Chondrocyte (in vitro differentiated cells): ENCODE measurements at places on chromosomes 2 and 18.

DNA sequence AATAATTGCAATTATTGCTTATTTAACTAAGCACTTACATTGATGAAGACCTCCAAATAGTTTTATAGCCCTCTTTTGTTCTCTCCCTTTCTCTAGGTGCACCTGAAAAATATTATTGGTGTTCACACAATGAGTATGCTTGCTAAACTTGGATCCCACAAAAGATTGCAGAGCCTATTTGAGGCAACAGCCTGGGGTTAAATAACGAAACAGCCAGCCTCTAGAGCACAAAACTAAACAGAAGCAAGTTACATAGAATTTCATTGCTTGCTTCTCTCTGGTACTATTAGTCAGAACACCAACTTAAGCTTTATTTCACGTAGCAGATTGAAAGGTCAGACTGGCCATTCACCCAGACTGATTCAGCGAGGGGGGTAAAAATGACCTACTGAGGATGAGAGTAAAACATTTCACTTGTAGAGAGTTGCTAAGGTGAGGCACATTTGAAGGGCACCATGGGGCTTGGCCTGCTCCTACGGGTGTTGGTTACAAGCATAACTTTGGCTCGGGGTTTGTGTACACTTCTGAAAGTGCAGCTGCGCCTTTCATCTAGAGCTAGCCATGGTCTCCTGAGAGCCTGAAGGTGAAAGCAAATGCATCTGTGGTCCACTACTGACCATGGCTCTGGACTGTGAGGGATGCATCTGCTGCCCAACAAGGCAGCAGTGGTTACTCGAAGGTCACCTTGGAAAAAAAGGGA, 225.1 kb upstream of the LRRTM1 start:
- no peak for DNase-seq

GRCh38 chr2:220147161-220148038, 520.0 kb downstream of the SLC4A3 start:
- no peak for DNase-seq

DNA sequence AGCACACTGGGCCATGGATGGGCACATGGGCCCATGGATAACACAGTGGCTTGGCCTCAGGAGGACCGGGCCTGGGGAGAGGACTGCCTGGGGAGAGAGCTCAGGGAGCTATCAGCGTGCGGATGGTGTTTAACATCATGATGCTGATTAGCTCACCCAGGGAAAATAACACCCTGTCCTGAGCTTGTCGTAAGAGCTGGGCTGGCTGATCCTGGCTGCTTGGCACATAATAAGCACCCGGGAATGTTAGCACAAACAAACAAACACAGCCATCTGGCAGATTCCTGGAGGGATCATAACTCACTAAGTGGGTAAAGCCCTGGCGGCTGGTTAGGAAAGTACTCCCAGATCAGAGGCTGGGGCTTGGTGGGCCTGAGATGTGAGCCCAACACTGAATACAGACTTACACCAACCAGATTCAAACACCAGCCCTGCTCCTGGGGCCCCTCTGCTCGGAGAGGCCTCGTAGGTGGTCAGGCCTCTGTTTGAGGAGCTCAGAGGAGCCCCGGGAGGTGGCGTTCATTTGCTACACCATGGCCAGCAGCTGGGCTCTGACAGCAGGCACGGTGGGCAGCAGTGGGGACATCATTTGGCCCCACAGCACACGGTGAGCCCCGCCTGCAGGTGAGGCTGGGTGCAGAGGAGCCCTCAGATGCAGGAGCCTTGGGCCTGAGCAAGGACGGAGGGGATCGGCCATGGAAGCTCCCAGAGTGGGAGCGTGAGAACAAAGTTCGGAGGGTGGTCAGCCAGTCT, 193.4 kb upstream of the HDAC4 start:
- DNase-seq, result peak; percentile 68

- no peak for DNase-seq
These were observed 76.8 kb downstream of the ALPK2 start for GRCh38 chr18:58552057-58552461.

GRCh38 chr2:38370664-38371063, 6.4 kb downstream of the ATL2 start:
- DNase-seq, result no peak

DNA sequence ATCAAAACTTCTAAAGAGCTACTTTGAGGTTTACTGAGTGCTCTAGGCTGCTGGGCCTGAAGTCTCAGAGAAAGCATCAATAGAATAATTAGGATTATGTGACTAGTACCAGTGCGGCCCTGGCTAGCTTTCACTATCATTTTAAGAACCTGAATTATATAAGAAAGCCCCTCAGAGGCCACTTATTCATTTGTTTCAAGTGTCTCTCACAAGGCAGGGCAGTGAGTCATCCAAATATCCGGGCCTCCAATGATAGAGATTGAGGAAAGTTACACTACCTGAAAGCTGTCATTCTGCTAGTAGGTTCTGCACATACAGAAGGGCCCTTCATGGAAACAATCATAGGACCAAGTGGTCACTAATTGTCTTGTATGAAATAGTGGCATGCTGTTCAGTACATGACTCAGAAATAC, 193.1 kb downstream of the L3MBTL4 start:
- no peak for DNase-seq

DNA sequence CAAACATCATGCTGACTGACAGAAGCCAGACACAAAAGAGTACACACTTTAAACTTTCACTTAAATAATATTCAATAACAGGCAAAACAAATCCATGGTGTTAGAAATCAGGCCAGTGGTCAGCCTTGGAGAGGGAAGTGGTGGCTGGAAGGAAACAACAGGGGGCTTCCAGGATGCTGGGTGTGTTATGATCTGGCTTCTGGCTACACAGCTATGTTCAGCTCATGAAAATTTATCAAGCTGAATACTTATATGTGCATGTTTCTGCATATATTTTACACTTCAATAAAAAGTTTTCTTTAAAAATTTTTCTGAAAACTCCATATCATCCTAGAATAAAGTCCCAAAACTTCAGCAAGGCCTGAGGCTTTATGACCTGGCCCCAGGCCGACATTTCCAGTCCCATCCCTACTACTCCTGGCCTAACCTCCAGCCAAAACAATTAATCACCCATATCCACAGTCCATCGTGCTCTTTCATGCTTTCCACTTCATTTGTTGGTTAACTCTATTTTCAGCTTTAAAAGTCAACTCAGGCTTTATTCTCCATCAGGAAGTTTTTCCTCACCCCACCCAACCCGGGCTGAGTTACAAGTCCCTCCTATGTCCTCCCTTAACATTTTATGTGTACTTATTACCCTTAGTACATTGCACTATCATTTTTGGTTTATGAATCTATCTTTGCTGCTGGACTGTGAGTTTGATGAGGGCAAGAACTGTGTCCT, 27.9 kb upstream of the SPTBN1 start:
- no peak for DNase-seq

DNA sequence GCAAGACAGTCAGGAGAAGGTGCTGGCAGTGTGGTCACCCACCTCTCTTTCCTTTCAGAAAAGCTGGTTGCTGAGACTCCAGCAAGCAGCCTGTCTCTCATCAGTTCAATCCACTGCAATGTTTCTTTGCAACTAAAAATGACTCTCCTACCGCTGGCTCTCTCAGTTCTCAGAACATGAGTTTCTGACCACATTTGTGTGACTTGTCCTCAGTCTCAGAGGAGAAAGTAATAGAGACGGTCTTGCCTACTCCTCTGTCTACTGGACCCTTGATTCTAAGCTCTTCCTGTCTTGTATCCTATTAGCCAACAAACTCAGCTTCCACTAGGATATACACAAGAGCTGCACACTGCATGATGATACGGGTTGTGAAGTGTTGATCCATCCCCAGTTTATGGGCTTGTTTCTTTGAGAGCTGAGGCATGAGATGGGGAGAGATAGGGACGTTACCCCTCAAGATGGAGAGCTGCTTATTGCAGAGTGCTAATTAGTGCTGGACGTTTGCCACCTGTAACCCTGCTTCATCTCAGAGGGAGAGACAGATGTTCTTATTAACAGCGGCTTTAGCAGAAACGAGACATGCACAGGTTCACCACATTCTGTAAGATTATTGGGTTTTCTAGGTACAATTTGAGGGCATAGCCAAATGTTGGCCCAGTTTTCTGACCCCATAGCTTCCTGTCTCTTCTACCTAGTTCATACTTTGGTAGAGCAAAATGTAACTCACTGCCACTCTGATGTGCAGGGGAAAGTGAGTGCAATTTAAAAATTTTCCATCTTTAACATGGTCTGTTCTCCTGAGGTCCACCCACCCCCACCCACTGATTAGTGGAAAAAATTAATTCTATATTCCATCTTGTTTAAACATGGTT, 32.4 kb upstream of the YWHAQ start:
- DNase-seq, result no peak

DNA sequence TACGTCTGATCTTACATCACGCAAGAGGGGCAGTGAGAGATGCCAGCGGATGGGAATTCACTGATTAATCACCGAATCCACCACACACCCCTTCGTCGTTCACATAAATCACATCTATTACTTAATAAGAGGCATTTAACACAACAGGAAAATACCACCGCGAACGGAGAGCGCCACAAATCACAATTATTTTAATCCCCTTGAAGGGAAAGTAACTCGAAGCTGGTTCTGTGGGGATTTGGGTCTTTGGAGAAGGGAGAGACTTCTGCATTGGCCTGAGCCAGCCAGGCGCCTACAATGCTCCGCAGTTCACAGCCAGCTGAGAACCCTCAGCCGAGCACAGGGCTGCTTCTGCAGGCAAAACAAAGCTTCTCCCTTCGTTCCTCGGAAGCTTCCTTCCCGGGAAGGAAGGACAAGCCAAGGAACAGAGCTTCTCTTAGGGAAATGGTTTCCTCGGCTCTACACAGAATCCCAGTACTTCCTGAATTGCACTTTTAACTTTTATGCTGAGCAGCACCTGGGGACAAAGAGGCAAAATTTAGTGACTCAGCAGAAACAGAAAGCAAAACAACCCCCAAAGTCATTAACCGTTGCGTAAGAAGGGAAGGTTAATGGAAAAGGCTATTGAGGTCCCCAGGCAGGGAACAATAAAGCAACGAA, at the start of gene LRP1B:
Gene LRP1B (minus strand): TSS at position 7 of the 660 bp plus-strand sequence. CDS start 287 bp downstream, outside the sequence.
- no peak for DNase-seq

DNA sequence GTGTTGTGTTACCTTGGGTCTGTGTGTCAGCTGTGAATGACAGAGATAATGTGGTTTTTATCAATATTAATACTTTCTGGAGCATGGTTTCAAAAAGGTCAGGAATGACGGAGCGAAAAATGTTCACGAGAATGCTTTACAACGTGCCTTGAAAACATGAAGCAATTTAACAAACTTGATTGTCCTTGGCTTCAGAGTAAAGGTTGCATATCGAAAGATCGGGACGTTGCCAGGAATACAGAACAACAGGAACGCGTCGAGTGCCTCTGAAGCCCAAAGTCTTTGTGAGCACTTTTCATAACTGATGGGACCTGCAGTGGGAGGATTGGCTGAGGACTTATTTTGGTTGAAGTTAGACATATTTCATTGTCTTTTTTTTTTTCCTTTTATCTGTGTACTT, 206.1 kb downstream of the ZNF407 start:
- DNase-seq, result no peak

DNA sequence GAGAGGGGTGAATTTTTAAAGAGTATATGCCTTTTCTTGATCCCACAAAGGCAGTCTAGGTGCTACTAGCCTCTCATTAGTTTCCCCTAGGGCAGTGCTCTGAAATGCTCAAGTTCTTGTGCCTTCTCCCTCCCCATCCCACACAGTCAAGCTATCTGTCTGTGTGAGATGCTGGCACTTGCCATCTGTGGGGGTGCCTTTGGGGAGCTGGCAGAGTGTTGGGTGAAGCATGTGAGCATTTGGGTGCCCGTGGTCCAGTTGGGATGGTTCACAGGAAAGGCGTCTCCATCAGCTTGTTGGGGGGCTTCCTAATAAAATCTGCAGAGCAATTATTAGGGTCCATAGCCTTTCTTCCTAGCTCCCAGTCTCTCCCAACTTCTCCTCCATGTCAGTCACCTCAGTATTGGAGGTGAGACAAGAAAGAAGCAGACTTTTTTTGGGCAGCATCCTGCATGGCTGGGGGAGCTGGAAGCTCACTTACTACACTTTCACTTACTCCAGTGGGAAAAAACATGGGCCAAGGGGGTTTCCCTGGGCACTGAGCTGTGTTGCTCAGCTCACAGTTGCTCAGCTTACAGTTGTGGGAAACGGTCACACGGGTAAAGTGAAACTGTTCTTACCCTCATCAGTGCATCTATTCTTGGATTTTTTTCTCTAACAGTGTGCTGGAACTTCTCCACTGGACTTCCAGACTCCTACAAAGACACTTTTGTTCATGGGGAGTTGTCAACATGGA, 29.3 kb downstream of the COLEC11 start:
- DNase-seq, result no peak

DNA sequence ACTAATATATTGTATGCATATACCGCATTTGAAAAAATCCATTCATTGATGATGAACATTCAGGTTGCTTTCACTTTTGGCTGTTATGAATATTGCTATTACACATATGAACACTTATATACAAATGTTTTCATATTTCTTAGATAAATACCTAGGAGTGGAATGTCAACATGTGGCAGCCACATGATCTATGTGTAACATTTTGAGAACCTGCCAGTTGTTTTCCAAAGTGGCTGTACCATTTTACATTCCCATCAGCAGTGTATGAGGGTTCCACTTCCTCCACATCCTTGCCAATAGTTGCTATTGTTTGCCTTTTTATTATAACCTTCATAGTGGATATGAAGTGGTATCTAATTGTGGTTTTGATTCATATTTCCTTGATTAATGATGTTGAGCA, 40.5 kb downstream of the CCDC85A start:
- no peak for DNase-seq

DNA sequence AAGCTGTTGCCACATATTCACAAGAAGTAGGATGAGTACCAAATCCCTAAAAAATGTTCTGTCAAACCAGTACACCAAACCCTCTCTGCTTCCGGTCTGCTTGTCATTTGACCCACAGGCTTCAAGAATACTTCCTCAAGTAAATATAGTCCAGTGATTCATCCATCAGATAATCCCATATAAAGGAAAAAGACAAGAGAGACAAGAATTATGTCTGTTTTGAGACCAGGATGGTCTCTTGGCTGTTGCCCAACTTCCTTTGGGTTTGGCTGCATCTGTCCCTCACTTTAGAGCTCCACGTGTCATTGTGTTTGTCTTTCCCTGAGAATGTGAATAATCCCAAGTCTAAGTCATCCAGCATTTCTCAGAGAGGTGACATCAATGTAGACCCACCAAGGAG, 91.5 kb upstream of the NRP2 start:
- no peak for DNase-seq

- DNase-seq, result no peak
These were observed 2.9 kb upstream of the GREB1 start for GRCh38 chr2:11530864-11531465.

GRCh38 chr2:175002547-175003274, 2.5 kb downstream of the CHN1 start:
- DNase-seq, result no peak

- DNase-seq, result no peak
These were observed 91.9 kb upstream of the STK17B start for GRCh38 chr2:196263181-196263747.

GRCh38 chr2:67965246-67965645, 97.6 kb downstream of the C1D start:
- DNase-seq, result no peak
